ENCODE measurements at places on chromosomes 7 and 10.

GRCh38 chr7:66643395-66643794 lies 14.7 kb downstream of the KCTD7 start:
- DNase-seq: no peak

DNA sequence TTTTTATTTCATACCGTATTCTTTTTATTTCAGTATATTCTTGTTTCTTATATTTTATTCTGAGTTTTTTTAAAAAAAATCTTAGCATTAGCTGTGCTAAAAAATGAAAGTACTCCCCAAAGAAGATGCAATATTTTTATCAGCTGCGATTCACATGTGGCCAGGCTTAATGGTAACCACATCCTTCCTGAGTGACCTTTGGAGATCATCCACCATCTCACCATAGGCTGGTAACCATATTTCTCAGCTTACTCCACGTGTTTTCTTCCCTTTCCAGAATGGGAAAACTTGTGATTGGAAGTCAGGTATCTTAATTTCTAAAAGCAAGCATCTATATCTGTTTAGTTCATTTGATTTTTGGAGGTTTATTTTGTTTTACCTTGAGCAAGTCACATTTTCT lies 18.8 kb upstream of the LIPM start:
- no peak for DNase-seq

GRCh38 chr10:28343987-28344895 lies 41.4 kb upstream of the MPP7 start:
- DNase-seq: no peak

DNA sequence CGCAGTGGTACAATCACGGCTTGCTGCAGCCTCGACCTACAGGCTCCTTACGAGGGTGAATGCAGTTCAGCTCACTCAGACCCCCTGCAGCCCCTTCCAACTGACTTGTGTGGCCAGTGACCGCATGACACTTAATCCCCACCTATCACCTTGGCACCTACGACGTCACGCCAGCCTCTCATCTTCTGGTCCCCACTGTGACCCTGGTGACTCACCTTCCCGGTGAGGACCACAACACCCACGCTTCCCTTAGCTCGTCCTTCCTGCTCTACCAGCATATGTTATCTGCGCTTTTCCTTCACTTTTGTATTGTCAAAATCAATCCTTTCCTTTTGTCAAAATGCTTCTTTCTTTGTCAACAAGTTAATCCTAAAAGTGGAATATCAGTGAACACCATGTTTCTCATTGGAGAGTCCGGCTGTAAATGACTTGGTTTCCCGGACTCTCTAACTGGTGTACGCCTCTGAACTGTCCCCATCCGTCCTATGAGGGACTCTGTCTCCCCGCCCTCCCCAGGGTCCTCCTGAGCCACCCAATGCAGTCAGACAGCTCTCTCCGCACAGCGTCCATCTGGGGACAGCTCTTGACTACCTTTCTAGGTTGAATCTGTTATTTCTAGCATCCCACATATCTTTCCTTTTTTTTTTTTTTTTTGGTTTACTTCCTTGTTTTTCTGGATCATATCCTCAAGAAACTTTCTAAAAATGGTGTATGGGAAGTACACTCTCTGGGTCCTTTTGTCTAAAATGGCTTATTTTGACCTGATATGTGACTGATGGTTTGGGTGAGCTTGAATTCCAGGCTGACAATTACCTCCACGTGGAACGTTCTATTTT lies 37.3 kb downstream of the CFAP46 start:
- DNase-seq: no peak

GRCh38 chr7:100402241-100402640 lies 26.3 kb downstream of the ZCWPW1 start:
- DNase-seq: no peak

DNA sequence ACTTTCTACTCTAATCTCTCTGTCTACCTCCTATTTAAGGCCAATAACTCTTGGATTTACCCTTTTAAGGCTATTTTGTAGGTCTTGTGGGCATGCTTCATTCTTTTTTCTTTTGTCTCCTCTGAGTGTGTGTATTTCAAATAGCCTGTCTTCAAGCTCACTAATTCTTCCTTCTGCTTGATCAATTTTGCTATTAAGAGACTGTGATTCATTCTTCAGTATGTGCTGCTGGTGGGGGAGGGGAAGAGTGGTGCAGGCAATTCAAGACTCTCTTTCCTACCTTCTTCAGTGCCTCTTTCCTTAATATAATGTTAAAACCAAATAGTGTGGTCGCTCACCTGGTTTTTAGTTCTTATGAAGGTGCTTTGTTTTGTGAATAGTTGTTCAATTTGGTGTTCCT lies 20.0 kb downstream of the ABCB1 start:
- DNase-seq: no peak
